ENCODE measurements at places on chromosomes 6 and 20.

GRCh38 chr6:41455410-41455809 lies 90.8 kb upstream of the FOXP4 start:
- no peak for DNase-seq

- no peak for DNase-seq
These were observed 217.6 kb upstream of the DTNBP1 start for GRCh38 chr6:15880262-15880973.

- no peak for DNase-seq
These were observed 520.4 kb downstream of the TFAP2B start for GRCh38 chr6:51339108-51339507.

- DNase-seq: no peak
These were observed 105.8 kb downstream of the JAG1 start for GRCh38 chr20:10568032-10568431.

- no peak for DNase-seq
These were observed 11.8 kb upstream of the CCN5 start for GRCh38 chr20:44703183-44703925.

DNA sequence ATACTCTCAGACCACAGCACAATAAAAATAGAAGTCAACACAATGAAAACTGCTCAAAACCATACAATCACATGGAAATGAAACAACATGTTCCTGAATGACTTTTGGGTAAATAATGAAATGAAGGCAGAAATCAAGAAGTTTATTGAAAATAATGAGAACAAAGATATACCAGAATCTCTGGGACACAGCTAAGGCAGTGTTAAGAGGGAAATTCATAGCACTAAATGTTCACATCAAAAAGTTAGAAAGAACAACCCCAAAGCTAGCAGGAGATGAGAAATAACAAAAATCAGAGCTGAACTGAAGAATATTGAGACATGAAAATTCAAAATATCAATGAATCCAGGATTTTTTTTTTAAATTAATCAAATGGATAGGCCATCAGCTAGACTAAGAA lies 183.3 kb downstream of the BACH2 start:
- no peak for DNase-seq

DNA sequence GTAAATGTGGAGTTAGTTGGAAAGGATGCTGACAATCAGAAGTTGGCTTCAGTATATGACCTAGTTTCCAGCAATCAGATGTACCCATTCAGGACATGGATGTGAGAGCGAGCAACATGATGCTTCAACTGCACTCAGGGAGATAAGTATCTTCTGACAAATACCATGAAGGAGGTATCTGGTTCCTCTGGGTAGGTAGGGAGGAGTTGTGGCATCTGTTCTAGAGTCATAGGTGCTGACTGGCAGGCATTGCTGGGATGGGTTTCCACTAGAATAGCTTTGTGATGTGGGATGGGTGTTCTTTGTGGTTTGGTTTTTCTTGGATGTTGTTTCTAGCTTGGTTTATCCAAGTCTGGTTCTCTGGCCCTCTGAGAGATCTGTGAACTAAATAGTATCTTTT lies 3.9 kb upstream of the REV3L start:
- peak; percentile 73 for DNase-seq

DNA sequence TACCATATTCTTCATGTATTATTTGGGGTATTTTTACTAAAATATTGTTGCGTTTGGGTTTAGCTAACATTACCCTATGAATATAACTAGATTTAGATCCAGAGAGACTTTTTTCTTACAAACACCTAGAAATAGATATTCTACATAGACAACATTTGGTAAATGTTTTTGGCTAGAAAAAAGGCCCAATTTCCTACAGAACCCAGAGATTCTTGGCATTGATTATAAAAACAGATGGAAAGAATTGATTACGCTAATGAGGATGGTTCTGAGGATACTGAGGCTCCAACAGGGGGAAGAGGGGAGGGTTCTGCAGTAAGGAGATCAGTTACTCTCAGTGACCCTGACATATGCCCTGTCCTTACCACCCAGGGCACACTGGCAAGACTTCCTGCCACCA lies 123.2 kb downstream of the IPCEF1 start:
- no peak for DNase-seq

DNA sequence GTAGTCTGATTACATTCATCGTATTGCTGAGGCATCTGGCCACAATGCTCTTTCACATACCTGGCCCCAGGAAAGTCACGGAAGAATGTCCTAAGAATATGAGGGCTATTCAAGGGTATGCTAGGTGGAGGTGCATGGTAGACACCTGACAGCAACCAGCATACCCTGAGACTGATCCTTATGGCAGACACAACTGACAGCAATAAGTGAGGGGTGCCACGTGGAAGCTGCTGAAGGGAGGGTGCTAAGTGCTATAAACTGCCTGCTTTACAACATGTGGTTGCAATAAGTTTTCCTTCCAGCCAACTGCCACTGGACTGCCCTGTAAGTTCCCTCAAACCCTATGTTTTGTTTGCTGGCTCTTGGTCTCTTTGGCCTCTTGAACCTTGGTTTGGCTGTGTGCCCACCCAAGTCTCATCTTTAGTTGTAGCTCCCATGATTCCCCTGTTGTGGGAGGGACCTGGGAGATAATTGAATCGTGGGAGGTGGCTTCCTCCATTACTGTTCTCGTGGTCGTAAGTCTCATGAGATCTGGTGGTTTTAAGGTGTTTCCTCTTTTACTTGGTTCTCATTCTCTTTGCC lies 201.3 kb upstream of the MOCS1 start:
- DNase-seq: peak; percentile 1

DNA sequence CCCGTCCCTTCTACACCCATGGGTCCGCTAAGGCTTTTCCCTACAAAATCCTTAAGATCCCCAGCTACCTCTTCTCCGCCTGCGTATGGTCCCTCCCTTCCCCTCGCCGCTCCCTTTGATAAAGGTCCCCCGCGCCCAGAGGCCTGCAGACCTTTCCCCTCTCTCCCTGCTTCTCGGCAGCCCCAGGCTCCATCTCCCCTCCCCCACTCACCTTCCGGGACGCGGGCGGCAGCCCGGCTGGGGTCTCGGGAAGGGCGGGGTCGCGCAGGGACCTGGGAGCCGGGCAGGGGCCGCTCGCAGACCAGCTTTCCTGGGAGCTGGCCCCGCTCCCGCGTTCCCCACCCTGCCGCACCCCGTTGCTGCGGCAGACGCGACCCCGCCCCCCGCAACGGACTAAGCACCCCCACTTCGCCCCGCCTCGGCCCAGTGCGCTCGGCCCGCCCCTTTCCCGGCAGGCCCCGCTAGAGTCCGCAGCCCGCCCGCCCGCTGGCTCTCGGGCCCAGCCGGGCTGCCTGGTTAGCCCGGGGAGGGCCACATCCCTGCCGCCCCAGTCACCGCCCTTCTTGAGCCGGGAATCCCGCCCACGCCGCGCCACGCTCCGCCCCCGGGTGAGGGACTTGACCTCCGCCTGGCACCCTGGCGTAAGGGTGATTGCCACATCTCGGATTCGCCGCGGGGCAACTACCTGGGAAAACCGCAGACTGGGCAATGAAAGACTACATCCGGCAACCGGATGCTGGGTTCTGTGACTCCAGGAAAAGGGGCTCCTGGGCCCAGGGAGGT lies at the start of gene FLOT1:
TSS of gene FLOT1 (minus strand) at position 372 of the 783 bp plus-strand sequence. CDS start 498 bp downstream, outside the sequence.
- DNase-seq: no peak

DNA sequence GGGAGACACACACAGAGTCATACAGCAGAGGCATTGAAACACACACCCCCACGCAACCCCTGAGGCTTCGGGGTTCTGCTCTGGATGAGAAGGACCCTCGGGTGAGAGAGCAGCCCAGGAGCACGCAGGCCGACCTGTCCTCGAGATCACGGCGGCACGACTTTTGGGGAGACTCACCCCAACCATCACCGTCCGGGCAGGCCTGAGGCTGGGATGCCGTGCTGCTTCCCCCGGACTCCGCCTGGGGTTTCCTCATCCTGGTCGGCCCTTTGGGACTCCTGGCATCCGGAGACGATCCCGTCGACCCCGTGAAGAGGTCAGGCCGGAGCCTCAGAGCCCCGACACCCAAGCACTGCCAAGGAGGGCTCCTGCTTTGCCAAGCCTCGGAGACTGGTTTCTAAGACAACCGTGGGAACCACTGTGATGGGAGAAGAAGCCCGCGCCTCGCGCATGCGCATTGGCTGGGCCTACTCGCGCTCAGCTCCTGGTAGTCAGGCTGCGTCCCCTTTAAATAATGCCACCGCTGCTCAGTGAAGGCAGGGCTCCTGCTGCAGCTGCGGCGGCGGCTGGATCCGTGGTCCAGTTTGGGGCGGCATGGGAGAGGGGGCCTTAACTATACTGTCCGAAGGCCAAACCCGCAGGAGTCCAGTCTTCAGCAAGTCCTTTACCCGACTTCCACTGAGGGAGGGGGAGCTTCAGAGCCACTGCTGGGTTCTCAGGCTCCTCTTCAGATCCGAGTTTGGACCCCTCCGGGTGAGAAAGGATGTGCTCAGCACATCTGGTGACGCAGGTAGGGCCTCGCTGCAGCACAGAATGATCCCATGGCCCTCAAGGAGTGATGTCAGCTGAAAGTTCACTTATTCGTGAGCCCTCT lies 171.4 kb upstream of the ZNF337 start:
- peak; percentile 63 for DNase-seq

DNA sequence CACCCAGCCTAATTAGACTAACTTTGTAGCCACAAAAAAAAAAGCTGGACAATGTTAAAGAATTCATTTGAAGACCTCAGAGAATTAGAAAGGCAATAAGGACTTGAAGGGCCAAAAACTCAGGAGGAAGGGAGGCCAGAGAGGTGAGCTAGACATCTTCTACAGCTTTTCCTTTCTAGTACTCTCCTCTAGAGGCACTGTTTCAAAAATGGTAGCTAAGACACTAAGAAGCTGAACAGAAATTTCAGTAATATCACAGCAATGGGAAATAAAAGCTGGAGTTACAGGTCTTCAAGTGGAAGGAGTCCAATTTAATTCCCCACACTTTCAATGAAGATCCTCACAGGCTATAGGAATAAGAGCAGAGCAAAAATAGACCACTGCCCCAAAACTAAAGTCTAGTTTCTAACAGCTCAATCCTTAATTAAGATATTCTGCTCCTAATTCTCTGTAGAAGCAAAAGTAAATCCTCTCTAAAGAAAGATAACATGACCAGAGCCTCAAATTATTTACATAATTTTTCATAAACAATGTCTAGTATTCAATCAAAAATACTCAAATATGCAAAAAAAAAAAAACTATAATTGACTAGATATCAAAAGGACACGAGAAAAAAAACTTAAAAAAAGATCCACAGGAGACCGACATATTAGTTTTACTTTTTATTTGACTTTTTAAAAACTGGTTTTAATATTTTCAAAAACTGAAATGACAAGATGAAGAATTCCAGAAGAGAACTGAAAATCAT lies 63.7 kb downstream of the RNGTT start:
- DNase-seq: no peak

GRCh38 chr6:160300076-160300695 lies 41.6 kb upstream of the SLC22A2 start:
- no peak for DNase-seq

- DNase-seq: no peak
These were observed 128.7 kb upstream of the MLIP start for GRCh38 chr6:53982366-53983050.

DNA sequence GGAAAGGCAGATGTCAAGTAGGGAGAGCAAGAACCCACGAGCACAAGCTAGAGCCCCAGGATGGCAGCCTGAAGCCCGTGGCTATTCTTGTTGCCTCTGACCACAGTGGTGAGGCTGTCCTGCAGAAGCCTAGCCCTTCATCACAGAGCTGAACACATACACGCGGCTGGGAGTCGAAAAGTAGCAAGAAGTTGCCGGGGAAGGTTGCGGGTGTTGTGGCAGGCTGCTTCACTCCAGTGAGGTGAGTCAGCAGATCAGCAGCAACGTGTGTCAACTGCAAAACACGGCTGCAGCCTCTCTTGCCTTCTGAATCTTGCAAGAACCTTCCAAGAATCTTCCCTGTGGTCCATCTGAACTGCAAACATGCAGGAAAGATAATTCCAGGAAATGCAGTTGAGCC lies 10.6 kb upstream of the STX16 start:
- DNase-seq: no peak

DNA sequence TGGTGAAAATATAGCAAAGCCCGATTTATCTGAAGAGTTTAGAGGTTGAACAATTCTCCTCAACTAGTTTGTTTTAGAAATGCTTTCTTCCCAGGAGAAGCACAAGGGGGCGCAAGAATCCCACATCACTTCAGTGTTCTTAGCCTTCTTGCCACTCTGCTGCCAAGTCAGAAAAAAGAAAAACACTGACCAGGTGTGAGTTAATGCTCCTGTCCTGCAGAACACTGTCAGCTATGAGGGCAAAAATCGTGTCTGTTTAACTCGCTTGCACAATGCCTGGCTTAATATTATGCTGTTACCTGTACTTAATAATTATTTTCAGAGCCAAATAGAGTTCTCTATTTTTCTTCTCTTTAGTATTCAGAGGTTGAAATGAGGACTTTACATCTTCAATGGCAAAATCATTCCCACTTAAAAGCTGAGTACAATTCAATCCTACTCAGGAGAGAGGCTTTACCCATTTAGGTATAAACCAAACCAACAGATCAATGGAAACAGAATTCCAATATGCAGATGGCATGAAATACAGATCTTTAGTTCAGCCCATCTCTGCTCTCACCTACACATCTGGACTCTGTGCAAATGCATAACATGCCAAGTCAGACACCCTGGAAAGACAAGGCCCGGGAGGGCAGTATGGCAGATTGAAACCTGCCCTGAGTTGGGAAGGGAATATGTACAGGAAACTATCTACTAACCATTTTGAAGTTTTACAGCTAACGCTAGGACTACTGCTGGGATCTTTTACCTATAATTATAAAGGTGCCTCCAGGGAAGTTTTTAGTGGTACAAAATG lies 71.4 kb upstream of the TULP1 start:
- peak; percentile 71 for DNase-seq

DNA sequence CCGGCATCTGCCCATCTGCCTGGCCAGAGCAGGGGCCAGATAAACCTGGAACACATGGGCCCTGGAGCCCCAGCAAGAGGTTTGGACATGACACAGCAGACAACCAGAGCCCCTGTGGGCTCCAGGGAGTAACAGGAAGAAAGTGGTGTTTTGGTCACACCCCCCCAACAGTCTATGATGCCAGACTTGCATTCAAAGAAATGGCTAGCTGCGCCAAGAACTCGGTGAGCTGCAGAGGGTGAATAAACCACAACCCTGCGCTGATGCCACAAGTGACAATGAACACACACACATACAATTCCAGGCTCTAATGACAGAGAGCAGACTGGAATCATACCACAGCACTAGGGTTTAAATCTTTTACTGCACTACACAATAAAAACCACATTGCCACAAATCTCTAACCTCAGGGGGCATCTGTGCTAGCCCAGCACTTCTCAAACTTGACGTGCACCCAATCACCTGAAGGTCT lies 34.0 kb downstream of the TRERF1 start:
- peak; percentile 65 for DNase-seq

DNA sequence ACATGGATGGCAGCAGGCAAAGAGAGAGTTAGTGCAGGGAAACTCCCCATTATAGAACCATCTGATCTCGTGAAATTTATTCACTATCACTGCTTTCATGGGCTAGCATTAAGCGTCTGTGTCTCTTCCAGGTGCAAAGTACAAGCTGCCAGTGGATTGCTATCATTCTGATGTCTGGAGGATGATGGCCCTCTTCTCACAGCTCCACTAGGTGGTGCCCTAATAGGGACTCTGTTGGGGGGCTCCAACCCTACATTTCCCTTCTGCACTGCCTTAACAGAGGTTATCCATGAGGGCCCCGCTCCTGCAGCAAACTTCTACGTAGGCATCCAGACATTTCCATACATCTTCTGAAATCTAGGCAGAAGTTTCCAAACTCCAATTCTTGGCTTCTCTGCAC lies 347.8 kb upstream of the HS3ST5 start:
- no peak for DNase-seq

All from Jurkat, Clone E6-1 (cell line).